Effector CD4-positive, alpha-beta T cell (primary cell): ENCODE measurements at places on chromosomes 16 and 17.

GRCh38 chr16:86800894-86801293 is 222.5 kb downstream of the FOXL1 start:
- DNase-seq: no peak

- DNase-seq: peak; percentile 22
Observed at GRCh38 chr17:75032720-75033280, 14.0 kb downstream of the ATP5PD start.

DNA sequence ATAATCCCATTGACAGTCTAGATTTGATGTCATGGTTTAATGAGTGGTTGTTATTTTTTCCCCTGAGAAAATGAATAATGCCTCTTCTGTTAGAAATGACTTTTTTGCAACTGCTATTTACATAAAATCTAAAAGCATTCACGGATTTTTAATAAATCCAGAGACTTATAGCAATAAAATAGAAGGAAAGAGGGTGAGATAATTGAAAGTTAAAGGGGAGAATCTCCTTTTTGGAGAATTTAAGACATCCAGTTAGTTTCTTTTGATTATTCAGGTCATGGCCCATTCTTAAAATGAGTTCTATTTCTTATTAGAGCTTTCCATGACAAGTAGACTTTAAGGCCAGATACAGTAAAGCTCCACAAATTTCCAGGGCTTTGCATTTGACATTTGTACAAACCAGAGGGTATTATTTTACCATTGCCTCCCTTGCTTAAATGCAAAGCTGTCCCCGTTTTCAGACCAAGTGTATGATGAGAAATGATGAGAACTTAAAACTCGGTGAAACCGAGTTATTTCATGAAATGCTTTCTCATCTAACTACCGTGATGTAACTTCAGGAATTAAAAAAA is 789.0 kb upstream of the SOX9 start:
- no peak for DNase-seq

GRCh38 chr16:64882078-64882784 is 239.6 kb downstream of the CDH11 start:
- no peak for DNase-seq

DNA sequence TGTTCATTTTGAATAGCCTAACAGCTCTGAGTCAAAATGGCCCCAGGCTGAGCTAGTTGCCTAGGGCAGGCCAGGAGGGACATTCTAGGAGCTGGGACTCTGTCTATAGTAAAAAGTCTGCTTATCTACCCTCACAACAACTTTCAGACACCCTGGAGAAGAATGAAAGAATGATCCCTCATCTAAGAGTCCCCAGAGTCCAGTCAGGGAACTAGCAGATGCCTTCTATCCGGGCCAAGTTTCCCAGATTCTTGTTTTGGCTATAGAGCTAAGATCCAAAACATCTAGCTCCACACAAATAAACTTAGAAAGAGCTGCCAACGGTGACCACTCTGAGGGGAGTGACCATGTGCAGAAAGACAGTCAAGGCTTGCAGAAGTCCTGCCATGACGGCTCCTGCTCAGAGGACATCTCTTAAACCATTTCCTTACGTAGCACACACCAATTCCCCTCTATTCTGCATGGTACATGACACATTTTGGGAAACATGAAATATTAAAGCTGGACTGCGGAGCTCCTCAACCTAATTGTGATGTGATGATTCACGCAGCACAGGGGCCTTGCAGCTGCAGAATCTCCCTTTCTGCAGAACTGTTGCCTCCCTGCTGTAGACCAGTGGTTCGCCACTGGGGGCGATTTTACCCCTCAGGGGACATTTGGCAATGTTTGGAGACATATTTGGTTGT is 24.2 kb downstream of the FAM20A start:
- no peak for DNase-seq

GRCh38 chr16:75380870-75381269 is 52.4 kb downstream of the CFDP1 start:
- DNase-seq: no peak

DNA sequence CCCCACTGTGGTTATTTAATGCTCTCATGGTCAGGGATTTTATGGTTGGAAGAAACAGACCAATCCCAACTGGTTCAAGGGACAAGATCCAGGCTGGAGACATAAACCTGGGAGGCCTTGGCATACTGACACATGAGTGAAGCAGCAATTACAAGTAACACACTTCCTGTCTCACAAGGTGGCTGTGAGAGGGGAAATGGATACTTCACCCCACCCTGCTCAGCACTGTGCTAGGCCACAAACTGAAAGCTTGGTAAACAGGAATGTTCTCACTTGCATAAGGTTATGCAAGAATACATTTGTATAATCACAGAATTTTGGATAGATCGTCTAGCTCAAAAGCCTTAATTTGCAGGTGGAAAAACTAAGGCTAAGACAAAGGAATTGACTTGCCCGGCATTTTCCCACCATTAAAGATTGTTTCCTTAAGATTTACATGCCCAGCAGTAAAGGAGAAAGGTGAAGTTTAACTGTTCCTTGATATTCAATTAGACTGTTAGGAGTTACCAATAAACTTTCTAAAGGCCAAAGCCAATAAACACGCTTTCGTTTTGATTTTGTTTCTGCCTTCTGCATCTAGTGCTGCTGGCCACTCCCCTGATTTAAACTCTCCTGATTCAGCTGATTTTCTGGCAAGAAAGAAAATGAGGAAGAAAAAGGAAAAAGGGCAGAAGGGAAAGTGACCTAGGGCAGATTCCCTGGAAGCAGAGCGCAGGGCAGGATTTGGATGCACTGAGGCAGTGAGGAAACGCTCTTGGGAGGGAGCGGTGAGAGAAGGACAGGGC is 215.6 kb upstream of the CDH5 start:
- DNase-seq: no peak

- no peak for DNase-seq
Observed at GRCh38 chr17:7484919-7485377, 782 bp downstream of the POLR2A start.

DNA sequence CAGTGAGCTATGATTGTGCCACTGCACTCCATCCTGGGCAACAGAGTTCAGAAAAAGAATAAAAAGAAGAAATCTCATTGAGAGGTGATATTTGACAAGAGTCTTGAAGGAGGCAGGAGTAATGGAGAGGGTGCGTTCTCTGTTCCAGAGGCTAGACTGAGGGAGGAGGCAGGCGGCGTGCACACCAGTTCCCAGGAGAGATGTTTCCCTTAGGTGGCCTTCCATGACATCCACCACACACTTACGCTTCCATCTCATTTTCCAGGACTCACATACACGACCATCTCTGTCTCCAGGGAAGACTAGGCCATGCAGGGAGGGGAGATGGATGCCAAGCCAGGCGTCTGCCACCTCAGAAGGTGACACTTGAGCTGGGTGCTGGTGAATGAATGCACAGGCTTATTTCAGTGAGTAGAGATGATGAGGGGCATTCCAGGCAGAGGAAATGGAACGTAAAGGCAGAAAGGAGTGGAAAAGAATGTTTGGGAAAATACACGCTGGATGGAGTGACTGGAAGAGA is 25.3 kb upstream of the N4BP1 start:
- DNase-seq: no peak

DNA sequence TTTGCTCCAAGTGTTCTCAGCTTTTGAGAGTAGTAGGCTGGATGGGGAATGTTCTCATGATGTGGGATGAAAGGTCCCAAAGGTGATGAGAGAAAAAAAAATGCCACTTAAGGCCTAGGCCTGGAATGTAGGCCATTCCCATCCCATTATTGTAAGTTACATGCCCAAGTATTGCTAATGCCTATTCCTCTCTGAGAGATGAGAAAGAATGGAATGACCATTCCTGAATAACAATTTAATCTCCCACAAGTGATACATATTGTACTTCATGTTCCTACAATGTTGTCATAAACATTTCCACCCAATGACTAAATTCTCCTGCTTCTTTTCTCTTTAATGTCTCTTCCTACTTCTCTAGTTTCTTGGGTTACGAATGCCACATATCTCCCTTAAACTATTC is 102.8 kb upstream of the KCNJ16 start:
- DNase-seq: no peak

- DNase-seq: no peak
Observed at GRCh38 chr17:7216242-7217112, 3.2 kb downstream of the DLG4 start.

DNA sequence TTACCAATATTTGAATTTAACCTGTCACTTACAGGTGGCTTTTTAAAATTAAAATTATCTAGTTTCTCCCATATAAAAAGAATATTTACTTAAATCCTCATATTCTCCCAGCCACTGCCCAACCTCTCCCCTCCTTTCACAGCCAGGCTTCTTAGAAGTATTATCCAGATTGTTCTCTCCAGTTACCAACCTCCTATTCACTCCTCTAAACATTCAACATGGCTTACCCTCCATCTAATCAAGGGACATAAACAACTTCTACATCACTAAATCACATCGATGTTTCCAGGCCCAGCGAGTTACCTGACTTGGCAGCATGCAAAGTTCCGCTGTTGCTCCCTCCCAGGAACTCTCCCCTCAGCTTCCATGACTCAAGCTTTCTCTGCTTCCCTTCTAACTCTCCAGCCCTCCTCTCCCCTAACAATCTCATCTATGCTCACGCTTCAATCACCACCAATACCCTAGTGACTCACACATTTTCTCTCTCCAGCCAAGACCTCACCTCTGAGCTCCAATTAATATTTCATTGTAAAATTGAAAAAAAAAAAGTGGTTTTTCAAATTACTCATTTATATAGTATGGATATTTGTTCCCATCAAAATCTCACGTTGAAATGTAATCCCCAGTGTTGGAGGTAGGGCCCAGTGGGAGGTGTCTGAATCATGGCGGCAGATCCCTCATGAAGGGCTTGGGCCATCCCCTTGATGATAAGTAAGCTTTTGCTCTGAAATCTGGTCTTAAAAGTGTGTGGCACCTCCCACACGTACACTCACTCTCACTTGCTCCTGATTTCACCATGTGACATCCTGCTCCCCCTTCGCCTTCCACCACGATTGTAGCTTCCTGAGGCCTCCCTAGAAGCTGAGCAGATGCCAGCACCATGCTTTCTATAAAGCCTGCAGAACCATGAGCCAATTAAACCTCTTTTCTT is 88.5 kb downstream of the HELZ start:
- no peak for DNase-seq
